Esophagus mucosa (tissue), 1 donor: ENCODE measurements at places on chromosomes 5 and 9. TPM values are rescaled to one million over a fixed set of nuclear protein-coding genes. Genes with fewer than 3 reads are reported as not detected.

ADAM19 gene
- total RNA-seq, result 2.2 TPM

CDH18 gene
- not detected for total RNA-seq

PRR16 gene
- total RNA-seq, result 0.44 TPM

HDHD3 gene
- 41.2 TPM for total RNA-seq

TAF11L10 gene
- not detected for total RNA-seq

FBLL1 gene
- total RNA-seq, result not detected

SET gene
- 267 TPM for total RNA-seq

NR4A3 gene
- 0.24 TPM for total RNA-seq

PCDHGB3 gene
- 0.76 TPM for total RNA-seq

CTSV gene
- 5.7 TPM for total RNA-seq

FOXD4L4 gene
- 0.52 TPM for total RNA-seq

GLRA1 gene
- total RNA-seq, result not detected

CCDC192 gene
- not detected for total RNA-seq

HMGXB3 gene
- 13.4 TPM for total RNA-seq

TRAF1 gene
- 1.2 TPM for total RNA-seq

ZDHHC11 gene
- total RNA-seq, result 11.2 TPM

IFNB1 gene
- total RNA-seq, result not detected

CDC20B gene
- not detected for total RNA-seq

CD274 gene
- total RNA-seq, result 1.5 TPM

PHF24 gene
- total RNA-seq, result 0.48 TPM

ACTBL2 gene
- not detected for total RNA-seq

ZNF300 gene
- 3.5 TPM for total RNA-seq

PCDH1 gene
- total RNA-seq, result 62.7 TPM

CYSTM1 gene
- total RNA-seq, result 11.4 TPM

MAST4 gene
- 106 TPM for total RNA-seq

HTR1A gene
- not detected for total RNA-seq

GARIN3 gene
- total RNA-seq, result not detected

ALDH7A1 gene
- total RNA-seq, result 118 TPM

COL27A1 gene
- total RNA-seq, result 13.6 TPM

PCDHA11 gene
- not detected for total RNA-seq

IL9 gene
- total RNA-seq, result not detected

C9orf57 gene
- total RNA-seq, result not detected

SLC25A2 gene
- total RNA-seq, result 0.24 TPM

TIMD4 gene
- total RNA-seq, result 0.20 TPM

LEAP2 gene
- total RNA-seq, result 0.68 TPM

TSSK1B gene
- total RNA-seq, result 0.48 TPM

TAS2R1 gene
- total RNA-seq, result not detected

CATSPER3 gene
- total RNA-seq, result 0.40 TPM

ST8SIA4 gene
- total RNA-seq, result 1.4 TPM
